ENCODE measurements at places on chromosomes 6 and 20. TPM values are rescaled to one million over a fixed set of nuclear protein-coding genes. Genes with fewer than 3 reads are reported as not detected.

GRCh38 chr20:50886184-50886790 lies 45.0 kb downstream of the ADNP start:
- H3K4me3 ChIP-seq, result no peak overlapping the region
- no peaks in the 10 kb centered on the region for H3K27me3 ChIP-seq
- no peak for DNase-seq

GRCh38 chr20:46259260-46259859 lies 48.9 kb downstream of the CDH22 start:
- H3K4me1 ChIP-seq, result no peaks in the 10 kb centered on the region
- peaks cover 4% of the 10 kb centered on the region for H3K27me3 ChIP-seq
- no peak overlapping the region for H3K4me3 ChIP-seq
- no peak for DNase-seq

DNA sequence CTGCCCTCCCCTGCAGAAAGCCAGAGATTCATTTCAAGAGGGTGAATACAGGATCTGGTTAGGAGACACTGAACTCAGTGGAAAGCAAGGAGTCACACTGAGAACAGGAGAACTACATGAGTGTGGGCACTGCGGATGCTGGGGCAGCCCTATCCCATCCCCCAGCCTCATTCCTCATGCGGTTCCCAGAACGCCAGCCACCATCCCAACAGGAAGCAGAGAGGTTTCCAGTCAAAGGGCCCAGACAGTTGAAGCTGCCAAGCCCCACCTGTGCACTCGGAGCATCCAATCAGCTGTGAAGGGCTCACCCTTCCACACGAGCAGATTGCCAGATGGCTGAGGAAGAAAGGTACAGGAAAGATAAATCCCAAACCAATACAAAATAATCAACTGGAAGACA lies 50.7 kb upstream of the PRND start:
- no peaks in the 10 kb centered on the region for H3K4me1 ChIP-seq
- no peak overlapping the region for H3K4me3 ChIP-seq
- no peak overlapping the region for H3K27ac ChIP-seq
- no peak for DNase-seq

KIF25 gene
- total RNA-seq, result not detected

COL9A3 gene
- total RNA-seq, result 0.56 TPM

GLP1R gene
- not detected for total RNA-seq

CAGE1 gene
- 0.09 TPM for total RNA-seq

Data from T-cell (primary cell).